ENCODE measurements at places on chromosomes 2 and 18.

DNA sequence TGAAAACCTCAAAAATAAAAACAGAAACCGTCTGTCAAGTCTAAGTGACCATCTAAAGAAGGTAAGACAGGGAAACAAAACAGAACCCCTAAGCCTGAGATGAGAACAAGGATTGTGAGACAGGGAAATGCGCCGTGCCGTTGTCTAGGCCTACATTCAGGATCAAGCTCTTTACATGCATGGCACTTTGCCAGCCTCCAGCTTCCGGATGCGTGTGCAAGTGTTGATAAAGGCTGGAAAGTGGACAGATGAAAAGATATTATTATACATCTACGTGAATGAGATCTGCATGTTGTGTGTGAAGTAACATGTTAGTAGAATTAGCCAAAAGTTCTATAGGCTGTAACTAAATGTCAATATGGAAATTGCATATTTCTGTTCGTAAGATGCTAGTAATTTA, 28.6 kb upstream of the TMEM87B start:
- no peak for DNase-seq

DNA sequence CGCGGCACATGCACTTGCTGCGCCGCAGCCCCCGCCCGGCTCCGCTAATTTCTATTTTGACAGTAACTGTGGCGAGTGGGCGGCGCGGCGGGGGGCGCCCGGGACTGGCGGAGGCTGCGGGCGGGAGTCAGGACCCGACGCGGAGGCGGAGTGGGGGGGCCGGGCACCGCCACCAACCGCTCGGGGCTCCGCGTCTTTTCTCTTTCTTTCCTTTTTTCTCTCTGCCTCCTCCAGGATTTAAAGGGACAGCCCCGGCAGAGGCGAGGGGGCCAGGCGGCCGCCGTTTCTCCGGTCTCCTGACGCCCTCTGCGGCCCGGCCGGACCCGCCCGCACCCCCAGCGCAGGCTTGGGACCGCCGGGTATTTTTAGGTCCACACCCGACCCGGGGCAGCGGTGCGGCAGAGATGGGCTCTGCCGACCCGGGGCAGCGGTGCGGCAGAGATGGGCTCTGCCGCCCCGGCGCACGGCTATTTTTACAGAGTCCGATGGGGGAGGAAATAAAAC, 460 bp upstream of the ZBTB7C start:
- DNase-seq, result no peak

- no peak for DNase-seq
Observed at GRCh38 chr2:185813707-185814106, 75.1 kb downstream of the FSIP2 start.

- no peak for DNase-seq
Observed at GRCh38 chr2:108640731-108641130, 78.6 kb upstream of the RANBP2 start.

GRCh38 chr2:241595600-241596140, 37.1 kb downstream of the BOK start:
- no peak for DNase-seq

GRCh38 chr2:211816754-211817153, 721.8 kb downstream of the ERBB4 start:
- no peak for DNase-seq

GRCh38 chr2:65525616-65526231, 93.3 kb upstream of the SPRED2 start:
- DNase-seq, result no peak
